Muscle of leg (tissue), 16 donors: ENCODE measurements at places on chromosomes 11 and 22. TPM values are rescaled to one million over a fixed set of nuclear protein-coding genes. Genes with fewer than 3 reads are reported as not detected.

DNA sequence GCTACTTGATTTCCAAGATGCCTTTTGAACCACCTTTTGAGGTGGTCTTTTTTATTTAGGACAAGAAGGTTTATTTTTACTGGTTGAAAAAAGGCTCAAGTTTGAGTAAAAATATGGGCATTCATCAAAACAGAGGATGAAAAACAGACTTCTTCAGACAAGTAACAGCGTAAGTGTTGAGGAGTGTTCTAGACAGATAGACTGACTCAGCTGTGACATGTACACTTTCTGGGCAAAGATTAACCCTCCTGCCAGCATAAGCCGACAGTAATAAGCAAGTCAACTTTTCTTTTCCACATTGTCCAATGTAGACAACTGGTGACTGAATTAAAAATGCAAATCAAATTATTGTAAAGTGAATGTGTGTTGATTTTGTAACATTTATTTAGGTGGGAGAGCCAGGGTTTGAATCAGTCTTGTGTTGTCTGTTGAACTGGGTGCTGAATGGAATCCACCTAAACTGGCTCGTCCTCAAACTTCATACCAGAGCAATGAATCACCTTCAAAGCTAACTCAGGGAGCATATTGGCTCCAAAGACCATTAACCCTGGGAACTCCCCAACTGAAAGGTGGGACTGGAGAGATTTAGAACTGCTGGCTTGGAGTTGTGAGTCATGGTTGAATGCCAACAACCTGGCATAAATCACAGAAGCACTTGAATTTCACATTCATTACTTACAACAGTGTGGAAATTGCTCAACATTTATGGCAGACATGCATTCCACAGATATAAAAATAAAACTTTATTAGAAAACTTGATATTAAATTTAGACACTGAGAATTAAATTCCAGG, 377.0 kb downstream of the ETS1 start:
- peak; percentile 37 for DNase-seq

- DNase-seq, result no peak
Observed at GRCh38 chr11:129090056-129090455, 102.1 kb downstream of the ARHGAP32 start.

GRCh38 chr11:46914363-46914762, 4.0 kb downstream of the LRP4 start:
- peak; percentile 64 for DNase-seq

DNA sequence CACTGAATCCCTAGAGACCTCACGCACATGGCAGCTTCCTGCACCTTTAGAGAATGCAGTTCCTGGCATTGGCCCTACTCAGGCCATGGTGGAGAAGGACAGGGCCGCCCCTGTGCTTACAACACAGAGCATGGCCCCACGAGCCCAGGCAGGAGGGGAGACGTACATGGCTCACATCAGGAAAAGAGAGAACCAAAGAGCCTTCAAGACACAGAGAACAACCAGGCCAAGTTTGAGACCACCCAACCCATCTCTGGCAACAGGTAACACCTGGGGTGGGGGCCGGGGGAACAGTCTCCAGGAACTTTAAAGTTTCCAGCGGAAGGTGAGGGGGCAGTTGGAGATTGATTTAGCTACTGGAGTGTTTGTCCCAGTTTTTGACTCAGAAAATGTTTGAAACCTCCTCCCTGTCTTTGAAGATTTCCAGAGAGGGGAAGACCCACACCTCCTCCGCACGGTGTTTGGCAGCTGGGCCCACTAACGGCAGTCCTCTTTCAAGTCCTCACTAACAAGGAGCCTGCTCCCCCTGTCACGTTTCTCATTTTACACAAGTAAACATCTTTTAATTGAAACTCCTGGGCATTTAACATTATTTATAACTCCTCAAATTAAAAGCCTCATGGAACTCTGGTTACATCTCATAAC, 1423.8 kb downstream of the TBC1D22A start:
- DNase-seq, result no peak

- peak; percentile 79 for DNase-seq
Observed at GRCh38 chr11:334264-334994, 13.8 kb upstream of the IFITM3 start.

DNA sequence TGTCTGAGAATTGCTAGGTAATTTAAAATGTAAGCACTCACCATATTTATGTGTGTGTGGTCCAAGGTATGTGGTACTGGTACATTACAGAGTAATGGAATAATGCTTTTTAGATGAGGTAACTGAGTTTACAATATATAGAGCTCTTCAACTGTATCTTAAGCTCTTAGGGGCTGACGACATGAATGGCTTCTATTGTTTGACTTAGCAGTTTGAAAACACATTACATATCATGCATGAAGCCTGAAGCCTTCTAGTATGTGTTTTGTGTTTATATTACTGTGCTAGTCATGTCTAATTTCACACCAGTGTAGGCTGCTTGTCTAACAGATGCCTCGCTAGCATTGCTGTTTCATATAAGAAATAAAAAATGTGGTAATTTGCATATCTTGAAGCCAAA, 37.2 kb downstream of the GAS2 start:
- DNase-seq, result peak; percentile 57

DNA sequence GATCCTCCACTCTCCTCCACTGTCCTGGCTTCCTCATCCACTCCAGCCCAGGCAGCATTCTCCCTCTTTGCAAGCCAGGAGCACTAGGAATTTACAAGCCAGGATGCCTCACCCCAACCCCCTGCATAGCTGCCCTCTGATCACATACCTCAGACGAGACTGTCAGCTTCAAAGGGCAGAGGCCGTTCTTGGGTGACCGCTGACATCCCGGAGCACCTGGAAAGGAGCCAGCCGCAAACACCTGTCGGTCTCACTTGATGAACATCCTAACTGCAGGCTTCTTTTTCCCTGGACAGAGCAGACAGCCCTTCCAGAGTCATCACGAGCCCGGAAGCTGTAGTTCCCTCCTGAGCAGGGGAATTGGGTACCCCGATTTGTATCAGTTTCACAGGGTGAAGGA, 451.3 kb upstream of the B3GAT1 start:
- no peak for DNase-seq

Gene PRODH
- 6.0 TPM for polyA plus RNA-seq

Gene GPR83
- 0.19 TPM for polyA plus RNA-seq
